NCI-H1436 treated with DMSO at 0.1 percent for 48 hours (cell line): ENCODE measurements at places on chromosomes 7 and 10.

DNA sequence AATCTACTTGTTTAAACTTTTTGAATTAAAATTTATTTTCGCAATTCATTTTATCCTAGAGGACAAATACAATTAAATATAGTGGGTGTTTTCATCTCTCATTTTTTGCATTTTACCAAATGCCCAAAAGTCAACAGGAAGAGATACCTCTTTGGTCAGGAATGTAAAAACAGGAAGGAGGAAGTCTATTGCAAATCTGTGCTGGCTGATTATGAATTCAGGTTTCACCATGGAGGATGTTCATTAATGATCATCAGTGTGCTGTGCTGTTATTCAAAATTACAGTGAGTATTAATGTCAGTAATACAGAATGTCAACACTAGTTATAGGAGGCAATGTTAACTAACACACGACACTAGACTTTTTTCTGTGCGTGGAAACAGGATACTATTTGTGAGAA is 24.7 kb downstream of the EXOC6 start:
- DNase-seq: no peak

GRCh38 chr10:87864496-87865059 is 1.2 kb downstream of the PTEN start:
- DNase-seq: no peak

- DNase-seq: no peak
Observed at GRCh38 chr10:3848775-3849635, 64.0 kb upstream of the KLF6 start.

- no peak for DNase-seq
Observed at GRCh38 chr10:9825491-9826018, 1192.1 kb upstream of the CELF2 start.
